ENCODE measurements at places on chromosomes 4 and X.

DNA sequence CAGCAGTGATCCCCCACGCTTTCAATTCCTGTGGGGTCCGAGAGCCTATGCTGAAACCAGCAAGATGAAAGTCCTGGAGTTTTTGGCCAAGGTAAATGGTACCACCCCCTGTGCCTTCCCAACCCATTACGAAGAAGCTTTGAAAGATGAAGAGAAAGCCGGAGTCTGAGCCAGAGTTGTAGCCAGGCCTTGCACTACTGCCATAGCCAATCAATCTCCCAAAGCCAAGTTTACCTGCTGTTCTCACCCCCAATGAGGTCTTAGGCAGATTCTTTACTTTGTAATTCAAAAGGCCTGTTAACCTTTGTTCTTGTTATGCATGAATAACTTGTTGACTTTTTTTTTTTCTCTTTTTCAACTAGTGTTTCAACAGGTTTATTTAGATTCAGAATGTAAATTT lies 4.0 kb downstream of the MAGEB2 start:
- no peak for DNase-seq

GRCh38 chr4:54015423-54016030 lies 48.9 kb downstream of the CHIC2 start:
- DNase-seq, result no peak

- no peak for DNase-seq
These were observed 28.9 kb downstream of the ARFIP1 start for GRCh38 chr4:152808670-152809069.

GRCh38 chr4:108168160-108168670 lies 517 bp downstream of the LEF1 start:
- DNase-seq, result no peak

DNA sequence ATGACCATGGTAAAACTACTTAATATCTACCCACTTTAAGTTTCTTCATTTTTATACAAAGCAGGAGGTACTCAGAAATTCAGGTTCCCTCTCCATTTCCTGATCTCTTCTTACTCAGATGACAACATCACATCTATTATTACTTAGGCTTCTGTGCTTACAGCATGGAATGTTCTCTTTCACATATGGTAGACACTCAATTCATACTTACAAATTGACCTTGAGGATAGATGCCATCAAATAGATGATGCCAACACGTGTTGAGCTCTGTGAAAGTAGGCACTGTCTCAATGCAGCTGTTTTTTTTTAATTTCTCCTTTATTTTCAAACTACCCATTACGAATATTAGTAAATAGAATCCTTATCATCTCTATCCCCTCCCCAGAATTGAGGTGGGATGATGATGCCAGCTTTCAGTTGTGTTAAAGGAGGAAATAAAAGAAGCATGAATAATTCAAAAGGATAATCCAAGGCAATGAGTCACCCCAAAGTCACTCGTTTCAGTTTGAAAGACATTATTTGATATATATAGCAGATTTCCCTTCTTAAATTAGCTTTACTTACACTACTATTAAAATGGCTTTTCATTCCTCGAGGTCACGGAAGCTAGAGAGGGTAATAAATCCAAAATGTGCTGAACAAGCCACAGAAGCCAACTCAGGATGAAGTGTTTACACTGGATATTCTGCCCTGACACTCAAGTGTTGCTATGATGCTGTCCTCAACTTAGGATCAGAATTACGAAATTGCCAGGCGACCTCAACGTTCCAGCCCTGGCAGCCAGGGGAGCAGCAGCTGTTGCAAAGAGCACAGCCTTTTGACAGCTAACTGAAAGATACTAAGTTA lies 124.2 kb upstream of the EOLA2 start:
- no peak for DNase-seq

DNA sequence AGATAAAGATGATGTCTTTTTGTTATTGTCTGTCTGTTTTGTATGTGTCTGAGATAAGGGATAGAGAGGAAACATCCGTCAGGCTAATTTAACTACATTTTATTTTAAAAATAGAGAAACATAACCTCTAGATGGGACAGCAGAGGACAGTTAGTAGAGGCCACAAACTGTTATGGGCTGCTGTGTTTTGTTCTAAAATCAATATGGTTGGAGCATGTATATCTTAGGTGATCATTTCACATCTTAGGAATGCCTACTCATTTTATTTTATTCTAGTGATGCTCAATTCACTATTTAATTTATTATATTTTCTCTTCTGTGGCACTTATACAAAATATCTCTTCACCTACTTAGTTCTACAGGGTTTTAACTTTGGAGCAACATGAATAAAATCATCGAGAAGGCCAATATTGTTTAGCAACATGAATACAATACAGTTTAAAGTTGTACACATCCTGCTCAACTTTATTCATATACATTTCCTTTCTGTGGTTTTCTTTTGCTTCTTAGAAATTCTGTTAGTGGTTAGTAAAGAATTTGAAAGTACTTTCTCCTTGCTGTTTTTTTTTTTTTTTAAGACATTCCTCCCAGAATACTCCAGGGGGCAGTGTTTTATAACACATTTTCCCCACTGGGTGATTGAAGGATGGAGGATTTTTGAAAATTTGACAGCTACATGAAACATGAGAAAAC lies 392.9 kb downstream of the UNC5C start:
- no peak for DNase-seq

- DNase-seq, result no peak
These were observed 15.1 kb downstream of the SLC2A9 start for GRCh38 chr4:10006231-10006600.

DNA sequence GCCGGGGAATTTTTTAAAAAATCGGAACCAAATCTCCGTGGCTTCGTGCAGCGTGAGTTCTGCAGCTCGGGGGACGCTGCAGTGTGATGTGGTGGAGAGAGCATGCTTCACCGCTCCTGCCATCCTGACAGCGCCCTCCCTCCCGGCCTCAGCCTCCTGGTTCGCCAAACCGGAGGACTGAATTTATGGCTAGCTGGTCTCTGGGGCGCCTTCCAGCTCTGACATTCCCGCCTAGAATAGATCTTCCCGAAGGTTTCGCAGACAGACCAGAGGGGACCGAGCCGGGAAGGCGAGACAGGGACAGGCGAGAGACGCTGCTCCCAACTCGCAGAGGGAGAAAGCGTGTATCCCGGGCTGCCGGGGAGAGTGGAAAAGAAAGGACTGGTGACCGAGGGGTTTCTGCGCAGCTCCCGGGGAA lies 25.9 kb downstream of the HOPX start:
- DNase-seq, result no peak

GRCh38 chr4:825063-825970 lies 612 bp downstream of the CPLX1 start:
- DNase-seq, result no peak

GRCh38 chr4:113325876-113326615 lies 276.6 kb downstream of the ANK2 start:
- no peak for DNase-seq

DNA sequence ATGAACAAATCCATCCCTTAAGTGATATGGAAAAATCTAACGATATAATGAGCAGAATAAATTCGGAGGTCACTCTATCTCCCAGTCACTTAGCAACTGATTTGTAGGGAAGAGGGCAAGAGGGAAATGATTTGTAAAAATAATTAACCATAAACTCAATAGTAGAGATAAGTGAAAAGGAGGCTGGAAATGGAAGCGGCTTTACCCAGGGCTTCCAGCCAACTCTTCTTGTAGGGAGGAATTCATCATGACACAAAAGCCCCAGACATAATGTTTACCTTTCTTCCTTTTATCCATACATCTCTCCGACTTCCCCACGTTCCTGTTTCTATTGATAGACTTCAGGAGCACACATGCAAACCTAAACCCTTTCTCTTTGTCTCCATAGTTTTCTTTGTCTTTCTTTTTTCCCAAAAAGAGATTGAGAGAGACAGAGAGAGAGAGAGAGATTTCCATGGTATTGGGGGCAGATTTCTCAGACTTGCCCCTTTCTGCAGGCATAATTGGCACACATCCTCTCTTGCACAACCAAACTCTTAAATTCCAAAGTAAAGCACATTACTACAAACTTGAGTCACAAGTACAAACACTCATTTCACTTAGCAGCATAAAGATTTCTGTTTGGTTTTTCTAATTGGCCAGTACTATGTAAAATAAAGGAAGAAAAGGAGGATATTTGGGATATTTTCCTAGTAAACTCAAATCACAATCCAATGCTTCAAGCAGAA lies 140.9 kb downstream of the MAPK10 start:
- no peak for DNase-seq

- DNase-seq, result no peak
These were observed 71.2 kb downstream of the BEND2 start for GRCh38 chrX:18149454-18149853.

DNA sequence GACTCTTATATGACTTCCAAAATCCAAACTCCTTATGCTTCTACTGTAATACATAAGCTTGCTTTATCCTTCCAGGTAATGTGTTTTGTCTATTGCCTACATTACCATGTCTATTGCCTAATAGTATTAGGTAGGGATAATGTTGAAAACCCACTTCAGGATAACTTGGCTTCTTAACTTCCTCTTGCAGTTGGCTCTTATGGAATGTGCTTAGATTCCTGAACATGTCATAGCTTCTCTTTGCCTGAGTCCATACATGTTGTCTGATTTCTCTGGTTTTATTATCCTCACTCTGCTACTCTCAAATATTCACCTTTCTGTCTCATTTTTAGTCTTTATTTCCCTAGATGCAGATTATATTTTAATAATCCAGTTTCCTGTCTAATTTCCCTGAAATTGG lies 599.9 kb downstream of the IL15 start:
- DNase-seq, result no peak

- DNase-seq, result no peak
These were observed 4.9 kb downstream of the UGT8 start for GRCh38 chr4:114603497-114603896.

- DNase-seq, result no peak
These were observed 152.6 kb downstream of the MID1 start for GRCh38 chrX:10467793-10468192.

GRCh38 chr4:70538869-70539268 lies 20.5 kb downstream of the AMTN start:
- no peak for DNase-seq

DNA sequence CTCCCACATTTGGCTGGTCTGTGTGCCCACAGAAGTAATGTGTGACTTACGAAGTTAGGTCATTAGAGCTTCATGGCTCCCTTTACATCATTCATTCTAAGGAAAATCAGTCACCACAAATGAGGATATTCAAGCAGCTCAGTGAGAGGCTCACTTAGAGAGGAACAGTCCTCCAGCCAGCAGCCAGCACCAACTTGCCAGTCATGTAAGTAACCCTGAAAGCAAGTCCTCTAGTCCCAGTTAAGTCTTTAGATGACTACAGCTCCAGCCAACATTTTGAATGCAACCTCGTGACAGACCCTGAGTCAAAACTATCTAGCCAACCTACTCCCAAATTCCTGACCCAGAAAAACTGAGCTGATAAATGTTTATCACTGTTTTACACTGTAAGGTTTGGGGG lies 71.3 kb downstream of the LRBA start:
- DNase-seq, result no peak

GRCh38 chr4:142243255-142243654 lies 602.8 kb downstream of the INPP4B start:
- DNase-seq, result no peak

GRCh38 chr4:14091966-14092365 lies 464.4 kb upstream of the BOD1L1 start:
- no peak for DNase-seq

DNA sequence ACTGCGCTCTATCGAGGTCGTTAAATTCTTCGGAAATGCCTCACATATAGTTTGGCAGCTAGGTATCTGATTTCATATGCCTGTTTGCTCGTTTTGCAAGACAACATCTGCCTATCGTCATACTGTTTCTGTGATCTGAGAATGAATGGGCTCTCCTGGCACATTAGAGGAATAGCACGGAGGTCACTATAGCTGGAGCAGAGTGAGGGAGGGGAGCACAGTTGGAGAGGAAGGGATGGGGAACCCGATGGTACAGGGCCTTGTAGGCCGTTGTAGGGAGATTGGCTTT lies 552 bp downstream of the IKBKG start:
- no peak for DNase-seq

DNA sequence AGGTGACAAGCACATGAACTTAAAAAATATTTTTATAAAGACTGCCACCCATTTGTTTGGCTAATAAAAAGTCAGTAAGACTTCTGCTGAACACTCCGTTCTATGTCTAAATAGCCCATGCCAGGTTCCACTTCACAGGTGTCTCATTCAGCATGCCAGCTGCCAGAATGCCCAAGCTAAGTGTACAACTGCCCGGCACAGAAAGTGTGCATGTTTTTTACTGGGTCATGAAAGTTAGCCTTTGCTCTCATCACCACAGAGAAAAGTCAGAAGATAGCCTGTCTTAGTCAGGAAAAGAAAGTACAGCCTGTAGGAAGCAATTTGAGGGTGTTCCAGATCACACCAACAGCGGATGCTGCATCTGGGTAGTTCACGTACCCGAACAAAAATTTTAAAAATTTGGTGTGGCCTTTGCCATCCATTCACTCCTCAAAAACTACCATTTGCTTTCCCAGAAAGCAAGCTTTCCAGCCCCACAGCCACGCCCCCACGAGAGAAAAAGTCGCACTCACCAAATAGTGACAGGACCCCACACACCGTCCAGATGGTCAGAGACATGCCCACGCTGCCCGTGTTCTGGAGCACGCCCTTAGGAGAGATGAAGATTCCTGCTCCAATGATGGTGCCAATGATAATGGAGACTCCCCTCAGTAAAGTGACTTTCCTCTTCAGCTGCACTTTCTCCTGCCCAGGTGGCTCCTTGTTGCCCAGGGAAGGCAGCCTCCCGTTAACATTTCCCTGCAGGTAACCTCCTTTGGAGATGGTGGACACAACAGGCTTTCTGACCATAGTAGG lies 671 bp downstream of the SLC7A11 start:
- no peak for DNase-seq

DNA sequence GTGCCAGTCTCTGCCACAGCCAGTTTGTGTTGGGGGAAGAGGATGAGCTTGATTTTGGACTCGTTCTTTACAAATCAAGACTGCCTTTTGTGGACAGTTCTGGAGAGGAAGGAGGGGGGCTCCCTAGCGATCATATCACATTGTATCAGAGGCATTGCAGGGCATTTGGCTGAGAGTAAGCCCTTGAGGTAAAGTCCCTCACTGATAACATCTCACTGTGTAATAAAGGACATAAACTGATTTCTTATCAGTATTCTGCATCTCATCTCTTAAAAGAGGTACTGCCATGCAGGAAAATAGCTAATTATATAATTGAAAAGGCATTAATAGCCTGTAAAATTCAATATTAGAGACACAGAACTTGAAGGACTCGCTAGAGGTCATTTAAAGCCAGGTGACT lies 6.1 kb upstream of the IGFBP7 start:
- DNase-seq, result no peak
